ENCODE measurements at places on chromosomes 12 and 14.

DNA sequence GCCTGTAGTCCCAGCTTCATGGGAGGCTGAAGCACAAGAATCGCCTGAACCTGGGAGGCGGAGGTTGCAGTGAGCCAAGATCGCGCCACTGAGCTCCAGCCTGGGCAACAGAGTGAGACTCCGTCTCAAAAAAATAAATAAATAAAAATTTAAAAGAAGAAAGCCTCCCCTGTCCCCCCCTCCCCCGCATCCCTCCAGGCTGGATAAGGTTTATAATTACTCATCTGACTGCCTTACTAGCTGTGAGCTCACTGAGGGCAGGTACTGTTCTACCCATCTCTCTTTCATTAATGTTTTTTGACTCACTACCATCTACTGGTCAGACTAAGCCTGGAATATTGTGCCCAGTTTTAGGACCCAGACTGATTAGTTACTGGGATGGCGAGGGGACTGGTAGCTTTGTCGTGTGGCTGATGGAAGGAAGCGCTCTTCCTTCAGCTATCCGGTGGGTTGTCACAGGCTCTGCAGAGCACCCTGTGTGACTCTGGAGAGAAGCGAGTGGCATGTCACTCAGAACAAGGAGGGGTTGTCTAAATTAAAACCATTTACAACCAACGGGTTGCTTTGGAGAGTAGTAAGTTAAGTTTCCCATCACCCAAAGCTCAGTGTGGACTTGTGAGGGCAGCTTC, 16.9 kb downstream of the EVL start:
- DNase-seq, result no peak

GRCh38 chr14:56177036-56177435, 58.8 kb downstream of the PELI2 start:
- DNase-seq, result no peak

DNA sequence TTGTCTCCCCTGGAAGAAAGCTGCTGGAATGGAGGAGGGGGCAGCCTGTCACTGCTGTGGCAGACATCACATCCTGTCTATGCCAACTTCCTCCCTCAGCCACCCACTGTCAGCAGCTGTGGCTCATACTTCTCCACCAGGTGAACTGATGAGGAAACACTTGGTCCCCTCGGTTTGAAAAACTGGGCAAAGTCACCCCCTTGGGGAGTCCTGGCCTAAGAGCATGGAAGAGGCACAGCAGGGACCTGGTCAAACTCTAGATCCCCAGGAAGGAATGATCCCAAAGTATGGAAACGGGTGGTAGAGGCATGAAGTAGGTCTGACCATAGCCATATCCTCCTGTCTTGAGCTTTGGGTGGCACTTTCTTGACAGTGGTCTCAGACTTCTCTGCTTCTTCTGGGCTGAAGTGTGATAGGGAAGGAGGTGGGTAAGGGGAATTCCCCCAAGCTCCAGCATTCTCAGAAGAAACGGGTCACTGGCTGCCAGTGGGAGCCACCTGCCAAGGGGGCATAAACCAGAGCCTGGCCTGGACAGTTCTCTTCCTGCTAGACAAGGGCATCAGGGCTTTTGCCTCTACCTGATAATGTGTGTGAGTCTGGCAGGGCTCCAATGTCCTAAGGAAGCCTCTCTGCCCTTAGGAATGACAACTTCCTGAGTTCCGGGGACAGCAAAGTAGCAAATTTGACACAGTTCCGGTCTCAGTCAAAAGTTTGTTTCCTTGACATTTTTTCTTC, 36.0 kb downstream of the FMNL3 start:
- DNase-seq, result peak; percentile 80

GRCh38 chr14:47949006-47949405, 273.6 kb upstream of the MDGA2 start:
- DNase-seq, result no peak

GRCh38 chr12:65466911-65467310, 188.4 kb downstream of the MSRB3 start:
- DNase-seq, result no peak

- no peak for DNase-seq
Measured at GRCh38 chr14:69916396-69916795, 37.2 kb downstream of the SMOC1 start.

DNA sequence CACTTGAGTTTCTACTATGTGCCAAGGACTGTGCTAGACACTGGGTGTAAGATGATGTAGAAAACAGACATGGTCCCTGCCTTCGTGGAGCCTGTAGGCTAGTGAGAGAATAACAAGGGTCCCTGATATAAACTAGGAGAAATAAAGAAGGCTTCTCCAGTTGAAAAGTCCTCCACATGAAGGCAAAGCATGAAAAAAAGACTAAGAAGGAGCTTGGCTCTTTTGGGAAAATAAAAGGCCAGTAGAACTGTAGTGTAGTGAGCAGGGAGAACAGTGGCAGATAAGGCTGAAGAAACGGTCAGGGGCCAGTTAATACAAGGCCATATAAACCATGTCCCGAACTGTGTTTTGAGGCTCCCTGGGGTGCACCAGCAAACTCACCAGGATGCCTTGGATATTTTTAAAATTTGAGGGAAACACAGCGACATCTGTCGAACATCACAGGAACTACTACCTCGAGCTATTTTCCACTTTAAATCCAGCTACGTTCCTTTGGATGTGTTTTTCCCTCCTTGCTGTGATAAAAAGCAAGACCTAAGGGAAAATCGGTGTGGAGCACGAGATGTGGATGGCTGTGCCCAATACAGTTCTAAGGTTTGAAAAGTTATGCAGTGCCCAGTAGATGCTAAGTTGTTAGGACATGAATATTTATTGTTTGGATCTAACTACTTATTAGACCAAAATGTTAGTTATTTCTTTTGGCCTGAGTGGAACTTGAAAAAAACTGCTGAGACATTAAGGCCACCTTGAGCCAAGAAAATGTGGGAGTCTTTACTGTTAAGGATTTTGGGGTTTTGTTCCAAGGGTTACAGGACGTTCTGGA, 8.5 kb upstream of the CFL2 start:
- DNase-seq, result peak; percentile 61

DNA sequence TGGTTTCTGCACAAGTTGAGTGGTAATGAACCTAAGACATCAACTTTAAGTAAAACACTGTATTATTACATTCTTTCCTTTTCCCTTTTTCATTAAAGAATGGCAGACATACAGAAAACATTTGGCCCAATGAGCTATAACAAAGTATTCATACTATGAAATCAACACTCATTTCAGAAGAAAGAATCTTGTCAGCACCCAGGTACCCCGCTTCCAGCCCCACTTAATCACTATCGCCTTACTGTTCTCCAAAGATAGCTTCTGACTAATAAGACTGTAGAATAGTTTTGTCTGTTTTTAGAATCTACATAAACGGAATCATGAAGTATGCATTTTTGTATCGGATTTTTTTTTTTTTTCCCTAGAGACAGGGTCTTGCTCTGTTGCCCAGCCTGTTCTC, 9.5 kb downstream of the CNTN1 start:
- DNase-seq, result no peak

DNA sequence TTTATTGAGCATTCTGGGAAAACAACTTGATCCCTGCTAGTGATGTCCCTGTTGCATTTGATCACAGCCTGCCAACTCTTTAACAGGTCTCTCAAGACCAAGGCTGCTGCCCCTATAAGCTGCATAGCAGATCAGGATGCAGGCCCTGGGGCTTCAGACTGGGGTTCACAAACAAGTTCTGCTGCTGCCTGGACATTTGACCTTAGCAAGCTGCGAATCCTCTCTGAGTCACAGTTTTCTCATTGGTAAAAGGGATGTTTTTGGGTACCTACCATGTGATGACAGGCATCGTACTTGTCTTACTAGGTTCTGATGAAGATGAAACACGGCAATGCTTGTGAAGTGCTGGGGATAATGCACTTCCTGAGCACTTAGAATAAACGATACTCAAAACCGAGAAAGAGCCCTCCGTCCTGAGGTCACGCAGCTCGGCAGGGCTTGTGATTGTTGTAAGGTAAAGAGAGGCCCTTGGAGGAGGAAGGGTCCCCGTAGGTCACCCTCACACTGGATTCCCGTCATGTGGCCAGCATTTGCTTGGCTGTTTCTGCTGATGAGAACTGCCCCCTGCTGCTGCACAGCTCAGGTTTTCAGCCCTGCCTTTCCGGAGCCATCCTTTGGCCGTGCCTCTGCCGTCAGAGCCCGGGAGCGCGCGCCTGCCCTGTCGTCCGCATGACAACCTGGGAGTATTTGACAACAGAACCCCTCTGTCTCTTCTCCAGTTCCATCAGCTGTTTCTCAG, 39.1 kb downstream of the TSPAN9 start:
- no peak for DNase-seq

- DNase-seq, result no peak
Measured at GRCh38 chr14:97415907-97416306, 618.7 kb downstream of the VRK1 start.

- no peak for DNase-seq
Measured at GRCh38 chr12:6759741-6760140, 6.4 kb upstream of the PTMS start.

GRCh38 chr14:72683787-72684186, 210.1 kb downstream of the DPF3 start:
- no peak for DNase-seq

- no peak for DNase-seq
Measured at GRCh38 chr12:113844495-113845210, 121.5 kb downstream of the RBM19 start.

GRCh38 chr12:106769546-106769945, 4.9 kb upstream of the RIC8B start:
- DNase-seq, result no peak

DNA sequence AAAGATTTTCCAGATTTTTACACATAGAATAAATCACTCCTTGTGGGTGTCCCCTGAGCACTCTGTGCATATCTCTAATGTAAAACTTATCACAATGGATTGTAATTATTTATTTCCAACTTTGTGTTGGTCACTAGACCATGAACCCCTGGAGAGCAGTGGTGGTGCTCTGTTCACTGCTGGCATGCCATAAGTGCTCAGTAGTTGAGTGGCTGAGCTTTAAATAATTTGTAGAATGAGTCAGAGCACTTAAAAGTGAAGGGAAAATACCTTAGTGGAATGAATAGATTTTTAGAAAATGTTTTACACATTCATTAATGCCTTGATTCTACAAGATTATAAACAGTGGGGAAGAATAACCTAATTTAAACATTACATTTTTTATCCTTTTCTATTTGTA, 6.3 kb downstream of the MGAT4C start:
- DNase-seq, result no peak

GRCh38 chr14:97916100-97916499, 1118.9 kb downstream of the VRK1 start:
- DNase-seq, result no peak

- DNase-seq, result no peak
Measured at GRCh38 chr12:227923-228845, 14.2 kb upstream of the SLC6A12 start.

- DNase-seq, result no peak
Measured at GRCh38 chr12:98013560-98013959, 501.8 kb upstream of the TMPO start.

- no peak for DNase-seq
Measured at GRCh38 chr14:30223385-30223785, 295.7 kb upstream of the PRKD1 start.

GRCh38 chr14:38404100-38404541, 148.2 kb upstream of the CLEC14A start:
- DNase-seq, result no peak

DNA sequence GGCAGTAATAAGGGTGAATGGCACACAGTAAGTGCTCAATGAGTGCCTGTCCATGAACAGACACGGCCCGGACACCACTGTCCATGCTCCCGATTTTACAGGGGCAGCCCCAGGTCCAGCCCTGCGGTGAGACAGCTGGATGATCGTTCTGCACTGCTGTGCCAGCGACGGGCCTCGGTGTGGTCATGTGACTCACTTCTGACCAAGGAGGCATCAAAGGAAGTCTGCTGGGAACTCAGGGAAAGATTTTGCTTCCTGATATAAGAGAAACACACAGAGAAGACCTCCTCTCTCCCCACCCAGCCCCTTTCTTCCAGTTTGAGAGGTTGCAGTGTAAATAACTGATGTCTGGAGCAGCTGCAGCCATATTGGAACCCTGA, 126.6 kb downstream of the SCARB1 start:
- no peak for DNase-seq
